Heart right ventricle (tissue), 16 donors: ENCODE measurements at places on chromosomes 5 and 9. TPM values are rescaled to one million over a fixed set of nuclear protein-coding genes. Genes with fewer than 3 reads are reported as not detected.

GRCh38 chr9:89731262-89732182, 126.7 kb downstream of the GADD45G start:
- peak overlapping the region; percentile 33 for H3K27ac ChIP-seq
- no peak for DNase-seq
- no peaks in the 10 kb centered on the region for H3K36me3 ChIP-seq
- H3K27me3 ChIP-seq, result peaks cover 5% of the 10 kb centered on the region
- H3K4me1 ChIP-seq, result peaks cover 21% of the 10 kb centered on the region
- no peak overlapping the region for H3K4me3 ChIP-seq

- no peak for DNase-seq
- H3K4me3 ChIP-seq, result no peak overlapping the region
- H3K27me3 ChIP-seq, result no peaks in the 10 kb centered on the region
- no peak overlapping the region for H3K27ac ChIP-seq
- no peaks in the 10 kb centered on the region for H3K4me1 ChIP-seq
Observed at GRCh38 chr9:91443321-91443993, 19.8 kb upstream of the NFIL3 start.

Gene EDIL3
- 10.0 TPM for total RNA-seq

DNA sequence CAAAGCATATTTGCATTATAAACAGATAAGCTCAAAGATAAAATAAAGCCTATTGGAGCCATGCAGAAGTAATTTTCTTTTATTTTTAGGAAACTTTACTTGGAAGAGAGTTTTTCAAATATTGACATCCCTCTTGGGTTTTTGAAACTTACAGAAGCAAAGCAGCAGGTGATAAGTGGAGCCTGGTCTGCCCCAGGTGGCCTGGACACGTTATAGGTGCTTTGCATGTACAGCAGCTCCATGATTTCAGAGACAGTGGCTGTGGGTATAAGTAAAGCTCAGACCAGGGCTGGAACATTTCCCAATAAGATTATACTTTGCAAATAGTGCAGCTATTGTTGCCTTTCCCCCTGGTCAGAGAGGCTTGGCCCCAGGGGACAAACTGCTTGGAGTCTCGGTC, 51.5 kb downstream of the CCDC192 start:
- DNase-seq, result no peak
- H3K27ac ChIP-seq, result no peak overlapping the region
- no peaks in the 10 kb centered on the region for H3K4me1 ChIP-seq
- no peaks in the 10 kb centered on the region for H3K27me3 ChIP-seq
- H3K4me3 ChIP-seq, result no peak overlapping the region

- H3K27ac ChIP-seq, result no peak overlapping the region
- no peak overlapping the region for H3K4me3 ChIP-seq
- H3K27me3 ChIP-seq, result no peaks in the 10 kb centered on the region
- peaks cover 4% of the 10 kb centered on the region for H3K4me1 ChIP-seq
- DNase-seq, result no peak
Observed at GRCh38 chr5:140073296-140073695, 30.2 kb upstream of the NRG2 start.

GRCh38 chr5:84255315-84255714, 129.4 kb downstream of the EDIL3 start:
- no peak overlapping the region for H3K27ac ChIP-seq
- no peaks in the 10 kb centered on the region for H3K36me3 ChIP-seq
- no peaks in the 10 kb centered on the region for H3K27me3 ChIP-seq
- no peak for DNase-seq

DNA sequence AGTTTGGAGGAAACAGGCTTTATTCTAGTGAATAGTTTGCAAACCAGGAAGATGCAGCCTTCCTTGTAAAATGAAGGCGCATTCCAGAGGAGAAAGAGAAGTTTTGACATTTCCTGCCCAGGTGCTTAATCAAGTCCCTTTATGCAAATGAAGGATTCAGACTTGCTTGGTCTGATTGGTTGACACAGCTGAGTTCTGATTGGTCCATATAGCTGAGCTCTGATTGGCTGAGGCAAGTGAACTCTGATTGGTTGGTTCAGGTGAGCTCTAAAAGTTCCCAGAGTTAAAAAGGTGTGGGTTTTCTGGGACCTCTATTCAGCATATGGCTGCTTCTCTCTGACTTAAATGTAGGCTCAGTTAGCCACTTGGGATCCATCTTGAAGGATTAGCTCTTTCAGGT, 151.0 kb downstream of the CACNA1B start:
- no peak overlapping the region for H3K4me3 ChIP-seq
- H3K36me3 ChIP-seq, result no peaks in the 10 kb centered on the region
- H3K27me3 ChIP-seq, result peaks cover 17% of the 10 kb centered on the region
- H3K27ac ChIP-seq, result no peak overlapping the region
- H3K4me1 ChIP-seq, result no peaks in the 10 kb centered on the region

DNA sequence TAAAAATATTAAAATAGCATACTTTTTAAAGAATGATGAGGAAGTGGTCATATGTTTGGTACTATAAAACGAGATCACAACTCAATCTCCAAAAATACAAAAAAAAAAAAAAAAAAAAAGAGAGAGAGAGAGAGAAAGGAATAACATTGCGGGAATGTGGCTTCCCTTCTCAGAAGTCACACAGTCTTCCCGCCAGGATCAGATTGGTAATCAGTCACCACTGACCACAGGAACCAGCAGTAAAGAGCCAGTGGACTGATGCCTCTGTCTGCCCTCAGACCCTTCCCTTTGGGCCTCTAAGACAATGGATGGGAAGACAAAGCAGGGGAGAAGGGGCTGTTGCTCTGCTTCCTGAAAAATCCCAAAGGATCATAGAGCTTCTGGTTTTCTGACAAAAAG, 104.9 kb downstream of the KLHL3 start:
- H3K27me3 ChIP-seq, result no peaks in the 10 kb centered on the region
- H3K4me1 ChIP-seq, result peaks cover 20% of the 10 kb centered on the region
- no peak for DNase-seq
- no peak overlapping the region for H3K27ac ChIP-seq
- no peak overlapping the region for H3K4me3 ChIP-seq

- H3K4me3 ChIP-seq, result peak overlapping the region; percentile 84
- no peaks in the 10 kb centered on the region for H3K27me3 ChIP-seq
- peak; percentile 27 for DNase-seq
- H3K4me1 ChIP-seq, result peaks cover 8% of the 10 kb centered on the region
- H3K27ac ChIP-seq, result peak overlapping the region; percentile 66
Observed at GRCh38 chr5:40680741-40681362, 1.1 kb downstream of the PTGER4 start.

GRCh38 chr5:170448221-170448620, 55.6 kb upstream of the KCNIP1 start:
- no peaks in the 10 kb centered on the region for H3K36me3 ChIP-seq
- no peaks in the 10 kb centered on the region for H3K4me1 ChIP-seq
- H3K4me3 ChIP-seq, result no peak overlapping the region
- no peaks in the 10 kb centered on the region for H3K27me3 ChIP-seq
- H3K27ac ChIP-seq, result no peak overlapping the region

DNA sequence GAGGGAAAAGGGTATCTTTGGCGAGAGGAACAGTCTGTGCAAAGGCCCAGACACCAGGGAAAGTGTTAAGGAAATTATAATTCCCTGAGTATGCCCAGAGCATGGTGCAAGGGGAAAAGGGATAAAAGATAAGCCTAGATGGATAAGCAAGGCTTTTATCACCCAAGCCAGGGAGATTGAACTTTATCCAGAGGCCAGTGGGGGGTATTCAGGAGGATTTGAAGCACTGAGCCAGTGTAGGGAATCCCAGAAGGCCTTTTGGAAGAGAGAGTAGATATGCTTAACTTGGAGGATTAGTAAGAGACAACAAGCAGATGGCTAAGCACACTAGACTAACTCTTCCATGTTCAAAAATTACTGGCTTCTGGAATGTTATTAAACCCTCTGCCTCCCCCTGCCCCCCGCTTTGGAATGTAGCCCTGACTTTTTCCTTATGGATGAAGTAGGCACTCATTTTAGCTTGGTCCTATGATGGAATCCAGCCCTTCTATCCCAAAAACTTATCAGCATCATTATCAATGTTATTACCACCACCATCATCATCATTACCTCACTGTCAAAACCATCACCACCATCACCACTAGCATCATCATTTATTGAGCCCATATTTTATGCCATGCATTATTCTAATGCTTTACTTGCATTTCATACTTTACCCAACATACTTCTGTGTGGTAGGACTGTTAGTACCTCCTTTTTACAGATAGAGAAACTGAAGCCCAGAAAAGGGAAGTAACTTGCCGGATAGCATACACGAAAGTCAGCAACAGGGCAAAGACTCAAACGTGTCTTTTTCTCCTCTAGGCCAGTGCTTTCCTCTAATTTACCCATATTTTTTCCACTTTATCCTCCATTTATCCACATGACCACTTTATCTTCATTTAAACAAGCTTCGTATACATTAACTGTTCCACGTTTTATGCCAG, 237.0 kb downstream of the PAPPA start:
- DNase-seq, result no peak
- H3K36me3 ChIP-seq, result no peaks in the 10 kb centered on the region
- no peaks in the 10 kb centered on the region for H3K27me3 ChIP-seq
- H3K27ac ChIP-seq, result no peak overlapping the region

Gene SPINK4
- not detected for total RNA-seq

DNA sequence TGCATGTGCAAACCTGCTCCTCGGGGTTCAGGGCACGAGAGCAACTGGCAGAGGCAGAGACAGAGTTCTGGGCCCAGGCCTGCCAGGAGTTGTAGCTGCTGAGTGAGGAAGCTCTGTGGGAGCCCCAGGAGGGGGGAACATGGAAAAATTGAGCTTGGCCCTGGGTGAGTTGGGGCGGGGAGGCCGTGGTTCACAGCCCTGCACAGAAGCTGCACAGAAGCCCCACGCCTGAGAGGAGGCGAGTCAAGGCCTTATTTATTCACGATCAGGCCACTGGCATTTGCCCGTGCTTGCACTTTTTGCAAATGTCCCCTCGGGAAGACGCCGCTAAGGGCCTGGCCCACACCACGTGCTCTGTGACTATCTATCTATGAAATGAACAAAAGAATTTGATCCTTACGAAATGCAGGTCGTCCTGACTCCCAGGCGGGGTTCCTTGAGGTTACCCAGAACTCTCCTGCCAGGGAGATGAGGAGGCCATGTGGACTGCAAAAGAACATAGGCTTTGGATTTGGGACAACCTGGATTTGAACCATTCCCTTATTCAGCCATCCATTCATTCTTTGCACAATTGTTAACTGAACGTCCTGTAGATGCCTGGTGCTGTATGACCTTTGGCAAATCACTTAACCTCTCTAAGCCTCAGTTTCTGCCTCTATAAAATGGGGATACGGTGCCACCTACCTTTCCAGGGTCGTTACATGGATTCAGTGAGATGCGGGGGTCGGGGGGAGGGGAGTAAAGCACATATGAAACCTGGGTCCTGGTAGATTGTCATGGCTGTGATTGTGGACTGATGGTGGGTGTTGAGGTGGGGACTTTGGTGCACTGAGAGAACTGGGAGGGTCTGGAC, 17.9 kb downstream of the COL27A1 start:
- no peak overlapping the region for H3K27ac ChIP-seq
- H3K4me1 ChIP-seq, result peaks cover 39% of the 10 kb centered on the region
- H3K27me3 ChIP-seq, result no peaks in the 10 kb centered on the region
- H3K4me3 ChIP-seq, result no peak overlapping the region
- no peak for DNase-seq

Gene PIP5KL1
- 0.25 TPM for total RNA-seq

DNA sequence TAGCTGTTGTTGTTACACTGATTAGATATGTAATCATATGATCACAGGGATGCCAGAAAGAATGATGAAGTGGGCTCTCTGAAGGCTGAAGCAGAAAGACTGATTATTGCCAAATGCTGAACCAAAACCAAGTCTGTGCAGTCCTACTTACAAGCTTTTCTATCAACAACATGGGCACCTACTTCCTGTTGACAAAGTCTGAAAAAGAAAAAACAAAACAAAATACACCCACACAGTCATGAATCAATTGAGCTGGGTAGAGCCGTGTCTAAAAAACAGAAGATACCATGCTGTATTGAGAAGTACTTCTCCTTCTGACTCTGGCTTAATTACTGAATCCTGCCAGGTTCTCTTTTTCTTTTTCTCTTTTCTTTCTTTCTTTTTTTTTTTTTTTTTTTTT, 363.4 kb downstream of the RAB3C start:
- no peaks in the 10 kb centered on the region for H3K36me3 ChIP-seq
- no peaks in the 10 kb centered on the region for H3K4me1 ChIP-seq
- H3K4me3 ChIP-seq, result no peak overlapping the region
- DNase-seq, result no peak
- H3K27ac ChIP-seq, result no peak overlapping the region

Gene LRRC70
- 2.2 TPM for total RNA-seq

Gene SH3GL2
- total RNA-seq, result 1.1 TPM
